ENCODE measurements at places on chromosomes 1 and 21.
A peak's percentile ranks its signal among the peaks of the same experiment; 100 is the strongest.

- DNase-seq: peak; percentile 44
Observed at GRCh38 chr1:94045465-94046056, 75.4 kb downstream of the ABCA4 start.

GRCh38 chr1:101242324-101243050 is 5.7 kb downstream of the S1PR1 start:
- no peak for DNase-seq

DNA sequence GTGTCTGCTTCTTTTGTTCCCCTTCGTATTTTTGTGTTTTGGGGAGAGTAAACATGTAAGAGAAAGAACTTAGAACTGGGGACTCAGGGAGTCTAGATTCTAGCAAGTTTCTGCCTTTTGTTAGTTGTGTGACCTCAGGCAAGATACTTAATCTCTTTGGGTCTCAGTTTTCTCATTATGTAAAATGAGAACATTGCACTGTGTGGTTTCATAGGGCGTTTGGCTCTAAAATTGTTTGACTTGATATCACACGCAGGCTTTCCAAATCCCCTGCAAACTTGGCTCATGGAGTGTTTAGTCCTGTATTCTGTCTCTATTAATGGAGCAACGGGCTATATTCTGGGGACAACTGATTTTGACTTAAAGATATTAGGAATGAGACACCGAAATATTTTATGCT is 57.7 kb downstream of the NTNG1 start:
- peak; percentile 2 for DNase-seq

DNA sequence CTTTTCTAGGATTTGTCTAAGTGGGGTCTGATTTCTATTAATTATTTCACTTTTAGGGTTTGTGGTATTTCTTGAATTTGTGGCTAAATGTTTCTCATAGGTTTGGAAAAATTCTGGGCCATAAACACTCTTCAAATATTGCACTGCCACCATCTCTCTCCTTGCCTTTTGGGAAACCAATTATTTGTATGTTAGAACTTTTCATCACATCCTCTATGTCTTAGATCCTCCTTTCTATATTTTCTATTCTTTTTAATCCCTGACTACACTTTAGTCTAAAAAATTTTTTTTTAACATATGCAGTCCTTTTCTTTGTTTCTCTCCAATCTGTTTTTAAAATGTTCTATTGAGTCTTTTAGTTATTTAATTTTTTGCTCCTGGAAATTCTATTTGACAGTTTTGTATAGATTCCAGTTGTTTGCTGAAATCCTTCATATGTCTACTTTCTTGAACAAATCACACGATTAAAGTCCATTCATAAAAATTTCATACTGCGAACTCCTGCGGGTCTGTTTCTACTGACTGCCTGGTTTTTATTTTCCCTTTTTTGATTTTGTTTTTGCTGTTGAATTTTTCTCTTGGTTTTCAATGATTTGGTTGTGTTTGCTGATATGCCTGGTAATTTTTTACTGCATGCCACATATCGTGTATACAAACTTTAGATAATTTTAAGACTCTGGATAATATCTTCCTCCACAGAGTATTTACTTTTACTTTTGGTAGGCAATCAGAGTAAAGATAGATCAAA is 143.1 kb downstream of the COQ8A start:
- no peak for DNase-seq

GRCh38 chr1:225541383-225541782 is 111.5 kb downstream of the ENAH start:
- DNase-seq: peak; percentile 38

GRCh38 chr1:94527447-94528031 is 14.0 kb downstream of the F3 start:
- DNase-seq: peak; percentile 60

- DNase-seq: no peak
Observed at GRCh38 chr1:162823231-162823630, 32.7 kb downstream of the HSD17B7 start.

- DNase-seq: no peak
Observed at GRCh38 chr1:116253566-116254382, 119.3 kb upstream of the ATP1A1 start.
